ENCODE measurements at places on chromosomes 4 and X.

GRCh38 chr4:110989125-110989524 is 366.2 kb upstream of the PITX2 start:
- no peak for DNase-seq

DNA sequence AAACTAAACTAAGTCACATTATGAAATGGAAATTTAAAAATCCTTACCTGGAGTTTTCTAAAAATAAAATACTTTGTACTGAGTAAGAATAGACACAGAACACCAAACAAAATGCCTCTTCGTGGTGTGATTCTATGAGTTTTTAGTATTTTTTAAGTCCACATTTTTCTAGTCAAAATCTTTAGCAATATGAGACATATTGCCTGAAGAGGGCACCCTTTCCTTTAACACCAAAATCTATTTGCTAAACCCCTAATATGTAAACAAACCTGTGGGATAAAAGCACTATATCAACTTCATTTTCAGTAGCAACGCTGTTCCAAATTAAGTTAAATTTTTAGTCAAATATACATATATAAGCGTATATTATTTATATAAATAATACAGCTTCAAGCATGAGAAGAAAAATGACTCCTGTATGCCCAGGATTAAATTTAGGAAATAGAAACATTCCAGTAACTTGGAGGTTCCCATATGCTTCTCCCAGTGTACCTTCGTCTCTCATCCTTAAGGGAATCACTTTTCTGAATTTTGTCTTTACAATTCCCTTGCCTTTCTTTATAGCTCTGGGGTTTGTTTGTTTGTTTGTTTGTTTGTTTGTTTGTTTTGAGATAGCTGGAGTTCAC is 23.0 kb upstream of the PGM2 start:
- DNase-seq: peak; percentile 73

DNA sequence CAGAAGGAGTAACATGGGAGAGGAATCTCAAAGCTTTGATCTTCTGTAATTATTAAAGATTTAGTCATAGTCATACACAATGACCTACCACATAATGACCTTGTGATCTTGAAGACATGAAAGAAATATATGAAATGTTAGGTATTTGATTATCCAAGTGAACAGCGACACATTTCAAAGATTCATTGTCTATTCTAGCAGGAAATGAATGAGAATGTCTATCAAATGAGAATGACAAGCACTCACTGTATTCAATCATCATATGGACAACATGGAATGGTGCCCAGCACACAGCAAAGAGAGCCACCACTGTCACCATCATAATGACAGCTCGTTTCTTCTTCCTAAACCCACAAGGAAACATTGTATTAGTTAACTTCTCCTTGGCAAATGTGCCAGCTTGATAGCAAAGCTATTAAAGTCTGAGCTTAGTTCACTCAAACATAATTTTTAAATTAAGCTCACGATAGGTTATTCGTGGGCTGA is 50.6 kb downstream of the QRFPR start:
- no peak for DNase-seq

- peak; percentile 15 for DNase-seq
These were observed 70.4 kb upstream of the USP9X start for GRCh38 chrX:41014776-41015360.

DNA sequence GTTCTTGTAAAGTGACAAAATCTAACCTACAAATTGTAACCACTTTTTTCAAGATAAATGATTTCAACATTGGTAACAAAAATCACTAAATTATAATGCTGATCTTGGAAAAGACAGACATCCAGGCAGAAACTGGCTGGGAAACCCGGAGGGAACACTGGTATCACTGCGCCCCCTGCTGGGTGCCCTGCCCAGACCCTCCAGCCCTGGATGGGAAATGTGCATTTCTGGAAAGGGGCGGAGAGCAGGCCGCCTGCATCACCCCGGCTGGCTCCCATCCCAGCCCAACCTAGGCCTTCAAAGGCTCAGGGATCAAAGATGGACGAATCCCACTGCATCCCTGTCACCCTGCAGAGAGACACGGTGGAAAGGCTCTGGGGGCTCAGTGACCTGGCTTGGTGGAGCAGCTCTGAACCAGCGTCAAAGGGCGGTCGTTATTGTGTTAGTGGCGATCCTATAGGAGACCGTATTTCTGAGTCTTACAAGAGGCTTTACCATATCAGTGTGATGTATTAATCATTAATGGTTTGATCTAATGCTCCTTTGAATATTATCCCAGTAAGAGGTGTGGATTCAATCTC is 37.3 kb downstream of the ACOX3 start:
- DNase-seq: peak; percentile 82

DNA sequence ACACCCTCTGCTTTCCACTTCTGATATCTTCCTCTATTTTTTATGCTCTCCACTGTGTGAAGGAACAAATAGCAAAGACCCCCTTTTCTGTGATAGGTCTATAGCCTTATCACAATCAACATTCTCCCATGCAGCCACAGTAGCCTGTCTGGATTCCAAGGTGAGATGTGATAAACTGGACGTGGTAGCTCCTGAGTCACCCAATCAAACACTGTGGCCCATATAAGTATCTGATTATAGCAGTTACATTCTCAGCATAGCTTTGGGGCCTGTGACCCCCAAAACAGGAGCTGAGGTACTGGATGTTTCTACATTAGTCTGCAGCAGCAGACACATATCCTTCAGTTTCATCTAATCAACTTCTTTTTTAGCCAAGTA is 172.7 kb upstream of the IGFBP7 start:
- no peak for DNase-seq

DNA sequence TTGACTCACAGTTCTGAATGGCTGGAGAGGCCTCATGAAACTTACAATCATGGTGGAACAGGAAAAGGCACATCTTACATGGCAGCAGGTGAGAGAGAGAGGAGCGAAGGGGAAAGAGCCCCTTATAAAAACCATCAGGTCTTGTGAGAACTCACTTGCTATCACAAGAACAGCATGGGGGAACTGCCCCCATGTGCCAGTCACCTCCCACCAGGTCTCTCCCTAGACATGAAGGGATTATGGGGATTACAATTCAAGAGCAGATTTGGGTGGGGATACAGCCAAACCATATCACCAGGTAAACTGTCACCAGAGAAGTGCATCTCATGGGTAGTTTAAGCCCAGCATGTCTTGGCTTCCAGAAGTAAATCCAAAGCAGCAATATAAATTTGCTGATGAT is 7.5 kb upstream of the SMARCA5 start:
- DNase-seq: no peak

GRCh38 chr4:26191353-26191752 is 129.5 kb upstream of the RBPJ start:
- DNase-seq: no peak

DNA sequence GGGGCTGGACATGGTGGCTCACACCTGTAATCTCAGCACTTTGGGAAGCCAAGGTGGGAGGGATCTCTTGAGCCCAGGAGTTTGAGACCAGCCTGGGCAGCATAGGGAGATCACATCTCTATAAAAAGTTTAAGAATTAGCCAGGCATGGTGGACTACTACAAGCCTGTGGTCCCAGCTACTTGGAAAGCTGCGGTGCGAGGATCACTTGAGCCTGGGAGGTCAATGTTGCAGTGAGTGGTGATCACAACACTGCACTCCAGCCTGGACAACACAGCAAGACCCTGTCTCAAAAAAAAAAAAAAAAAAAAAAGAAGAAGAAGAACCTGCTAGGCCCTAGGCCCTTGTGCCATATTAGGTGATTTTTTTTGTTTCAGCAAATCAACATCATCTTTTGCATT is 12.2 kb downstream of the SRD5A3 start:
- DNase-seq: no peak

DNA sequence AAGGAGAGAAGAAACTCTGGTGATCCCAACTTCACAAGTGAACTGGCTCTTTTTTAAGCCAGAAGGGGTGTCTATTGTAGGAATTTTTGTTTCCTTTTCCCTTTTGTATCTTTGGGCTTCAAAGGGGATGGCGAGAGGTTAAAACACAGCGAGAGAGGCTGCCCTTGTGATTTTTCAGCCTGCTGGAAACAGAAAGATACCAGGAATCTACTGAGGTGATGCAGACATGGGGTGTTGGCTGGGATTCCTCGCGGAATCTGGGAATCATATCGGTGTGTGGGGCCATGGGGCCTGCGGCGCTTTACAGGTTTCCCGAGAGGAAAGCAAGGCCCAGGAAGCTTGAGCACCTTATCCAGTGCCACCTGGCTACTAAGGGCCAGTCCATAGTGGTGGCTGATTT is 99.4 kb upstream of the STX18 start:
- no peak for DNase-seq

DNA sequence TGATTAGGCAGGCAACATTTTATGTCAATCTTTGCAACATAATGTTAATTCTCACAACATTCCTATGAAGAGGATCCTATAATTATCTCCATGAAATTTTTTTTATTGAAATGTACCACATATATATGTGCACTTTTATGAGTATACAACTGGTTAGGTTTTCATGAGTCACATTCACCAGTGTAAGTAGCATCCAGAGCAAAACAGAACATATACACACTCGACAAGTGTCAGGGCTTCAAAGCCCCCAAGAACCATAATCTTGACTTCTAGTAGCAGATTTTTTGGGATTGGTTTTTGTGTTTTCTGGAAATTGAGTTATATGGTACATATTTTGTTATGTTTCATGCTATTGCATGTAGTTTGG is 62.4 kb downstream of the ARHGAP10 start:
- no peak for DNase-seq

DNA sequence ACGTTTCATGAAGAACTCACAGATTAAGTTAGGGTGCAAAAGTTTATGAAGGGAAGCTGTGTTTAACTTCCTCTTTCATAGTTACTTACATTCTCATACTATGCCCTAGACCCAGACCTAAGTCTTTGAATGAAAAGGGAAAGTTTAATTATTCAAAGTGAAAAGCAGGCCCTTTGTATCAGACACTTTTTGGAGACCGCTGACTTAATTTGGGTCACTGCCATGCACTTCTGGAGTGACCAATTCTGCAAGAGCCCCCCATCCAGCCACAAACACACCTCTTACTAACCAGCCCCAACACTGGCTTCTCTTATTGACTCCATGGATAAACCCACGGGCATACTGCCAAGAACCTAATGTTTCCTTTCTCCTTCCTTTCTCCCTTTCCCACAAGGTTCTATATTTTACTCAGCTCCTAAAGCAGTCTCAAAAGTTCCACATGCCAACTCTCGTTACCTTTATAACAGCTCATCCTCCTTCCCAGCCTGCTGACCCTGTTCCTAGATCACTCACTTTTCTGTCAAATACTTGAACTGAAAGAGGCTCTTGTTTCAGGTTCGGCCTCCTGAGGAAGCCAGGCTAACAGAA is 34.5 kb downstream of the ABCE1 start:
- peak; percentile 30 for DNase-seq

DNA sequence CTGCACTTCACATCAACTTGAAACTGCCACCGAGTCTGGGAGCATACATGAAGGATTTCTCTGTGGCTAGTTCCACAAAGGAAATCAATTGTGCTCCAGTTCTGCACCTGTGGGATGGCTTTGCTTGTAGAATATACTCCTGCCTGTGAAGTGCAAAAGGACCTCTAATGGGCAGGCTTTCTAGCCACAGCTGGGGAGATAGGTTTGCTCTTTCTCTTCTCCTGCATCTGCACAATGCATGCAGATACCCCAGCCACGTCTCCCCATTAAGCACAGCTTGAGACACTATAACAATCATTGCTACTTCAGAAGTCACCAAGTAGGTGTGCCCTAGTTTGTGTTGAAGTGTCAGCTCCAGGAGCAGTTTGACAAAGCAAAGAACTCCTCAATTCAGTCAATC is 364.6 kb downstream of the ZIC3 start:
- DNase-seq: no peak

- DNase-seq: peak; percentile 74
These were observed 73.0 kb downstream of the AFF1 start for GRCh38 chr4:87007528-87008446.

GRCh38 chrX:22037911-22038537 is 5.9 kb downstream of the PHEX start:
- no peak for DNase-seq

DNA sequence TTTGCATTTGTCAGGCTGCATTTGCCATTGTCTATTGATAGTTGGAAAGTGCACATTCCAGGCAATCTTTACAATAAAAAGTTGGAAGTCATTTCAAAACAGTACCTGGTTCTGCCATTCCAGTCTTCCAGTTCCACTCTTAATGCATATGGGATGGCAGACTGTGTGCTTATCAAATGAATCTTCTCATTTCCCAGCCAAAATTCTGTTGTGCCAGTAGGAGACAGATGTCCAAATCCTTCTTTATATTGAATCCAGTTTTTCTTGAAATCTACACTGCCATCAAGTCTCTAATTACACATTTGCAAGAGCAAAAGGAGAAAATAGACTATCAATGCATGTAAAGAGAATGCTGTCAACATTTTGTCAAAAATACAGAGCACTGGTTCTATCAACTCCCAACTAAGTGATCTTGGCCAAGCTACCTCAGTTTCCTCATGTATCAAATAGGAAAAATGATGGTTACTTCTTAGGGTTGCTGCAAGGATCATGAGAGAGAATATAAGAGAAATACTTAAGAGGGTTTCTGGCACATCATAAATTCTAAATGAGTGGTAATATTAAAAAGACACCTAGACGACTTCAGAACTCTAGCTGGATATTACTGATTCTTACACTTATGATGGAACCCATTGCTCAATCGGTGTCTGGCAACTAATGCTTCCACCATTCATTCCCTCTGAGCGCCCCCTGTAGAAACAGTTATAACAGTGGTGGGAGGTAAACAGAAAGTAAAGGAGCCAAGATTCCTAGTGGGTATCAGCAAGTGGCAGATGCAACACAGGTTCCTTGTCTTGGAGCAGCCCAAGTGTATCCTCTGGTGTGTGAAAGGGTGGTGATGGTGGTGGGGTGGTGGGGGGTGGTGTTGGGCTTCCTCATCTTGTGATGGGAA is 3.8 kb downstream of the FGG start:
- DNase-seq: no peak

Measured in fibroblast of villous mesenchyme (primary cell).